ENCODE measurements at places on chromosomes 1 and 21.

GRCh38 chr1:155236451-155236850 is 18.8 kb downstream of the ENTREP3 start:
- DNase-seq = no peak

DNA sequence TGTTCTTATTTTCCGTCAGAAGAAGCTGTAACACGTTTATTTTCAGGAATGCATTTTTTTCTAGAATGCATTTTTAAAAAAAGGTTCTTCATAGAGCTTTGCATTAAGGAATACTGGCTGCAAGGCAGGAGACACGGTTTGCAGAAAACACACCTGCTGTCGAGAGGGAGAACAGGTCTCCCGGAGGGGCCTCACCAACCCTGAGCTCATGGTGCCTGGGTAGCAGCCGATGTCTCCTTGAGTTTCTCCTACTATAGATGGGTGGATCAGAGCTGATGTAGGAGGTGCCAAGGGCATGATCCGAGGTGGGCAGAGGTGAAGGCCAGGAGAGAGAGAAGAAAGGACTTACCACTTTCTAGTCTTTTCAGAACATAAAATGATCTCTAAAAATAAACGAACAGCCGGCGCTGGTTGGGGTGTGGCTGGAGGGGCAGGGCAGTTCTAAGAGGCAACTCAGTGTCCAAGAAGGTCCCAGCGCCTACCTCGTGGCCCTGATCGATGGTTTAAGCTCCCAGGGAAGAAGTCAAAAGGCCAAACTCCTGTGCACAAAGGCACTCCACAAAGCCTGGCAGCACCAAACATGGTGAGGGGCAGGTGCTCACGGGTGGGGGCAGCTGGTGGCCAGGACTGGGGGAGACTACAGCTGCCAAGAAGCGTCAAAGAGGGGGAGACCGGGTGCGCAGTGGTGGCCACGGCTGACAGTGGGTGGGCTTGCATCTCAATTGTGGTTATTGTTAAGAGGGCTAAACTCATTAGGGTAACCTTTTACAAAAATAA is 12.2 kb downstream of the MORN1 start:
- DNase-seq = peak; percentile 67

- DNase-seq = no peak
Observed at GRCh38 chr1:47644212-47644573, 206.3 kb downstream of the FOXD2 start.

- no peak for DNase-seq
Observed at GRCh38 chr1:39255222-39255621, 50.7 kb downstream of the MACF1 start.

DNA sequence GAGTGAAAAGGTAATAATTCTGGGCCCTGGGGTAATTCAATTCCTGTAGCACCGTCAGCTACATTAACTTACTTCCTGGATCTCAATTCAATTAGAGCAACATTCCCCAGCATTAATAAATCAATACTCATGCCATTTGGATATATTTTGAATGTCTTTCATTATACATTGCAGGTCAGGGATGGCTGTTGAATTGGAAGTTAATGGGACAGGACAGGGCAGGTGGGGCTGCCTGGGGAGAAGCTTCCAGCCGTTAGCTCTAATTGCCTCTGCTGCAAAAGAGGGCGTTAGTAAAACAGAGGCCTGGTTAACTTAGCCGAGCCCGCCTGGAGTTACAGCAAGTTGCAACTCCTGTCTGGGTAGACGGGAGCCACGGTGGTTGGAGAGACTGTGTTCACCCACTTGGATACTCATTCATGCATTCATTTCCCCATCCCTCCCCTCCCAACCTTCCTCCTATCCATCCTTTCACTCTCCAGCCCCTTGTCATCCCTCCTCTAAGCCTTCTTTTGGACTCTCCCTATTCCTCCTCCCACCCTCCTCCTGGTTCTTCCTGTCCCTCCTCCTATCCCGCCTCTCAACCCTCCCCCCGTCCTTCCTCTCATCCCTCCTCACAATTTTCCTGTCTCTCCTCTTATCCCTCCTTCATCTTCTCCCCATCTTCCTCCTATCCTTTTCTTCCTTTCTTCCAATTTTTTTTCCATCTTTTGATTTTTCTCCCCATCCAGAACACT is 137.6 kb upstream of the RUNX3 start:
- DNase-seq = peak; percentile 41

DNA sequence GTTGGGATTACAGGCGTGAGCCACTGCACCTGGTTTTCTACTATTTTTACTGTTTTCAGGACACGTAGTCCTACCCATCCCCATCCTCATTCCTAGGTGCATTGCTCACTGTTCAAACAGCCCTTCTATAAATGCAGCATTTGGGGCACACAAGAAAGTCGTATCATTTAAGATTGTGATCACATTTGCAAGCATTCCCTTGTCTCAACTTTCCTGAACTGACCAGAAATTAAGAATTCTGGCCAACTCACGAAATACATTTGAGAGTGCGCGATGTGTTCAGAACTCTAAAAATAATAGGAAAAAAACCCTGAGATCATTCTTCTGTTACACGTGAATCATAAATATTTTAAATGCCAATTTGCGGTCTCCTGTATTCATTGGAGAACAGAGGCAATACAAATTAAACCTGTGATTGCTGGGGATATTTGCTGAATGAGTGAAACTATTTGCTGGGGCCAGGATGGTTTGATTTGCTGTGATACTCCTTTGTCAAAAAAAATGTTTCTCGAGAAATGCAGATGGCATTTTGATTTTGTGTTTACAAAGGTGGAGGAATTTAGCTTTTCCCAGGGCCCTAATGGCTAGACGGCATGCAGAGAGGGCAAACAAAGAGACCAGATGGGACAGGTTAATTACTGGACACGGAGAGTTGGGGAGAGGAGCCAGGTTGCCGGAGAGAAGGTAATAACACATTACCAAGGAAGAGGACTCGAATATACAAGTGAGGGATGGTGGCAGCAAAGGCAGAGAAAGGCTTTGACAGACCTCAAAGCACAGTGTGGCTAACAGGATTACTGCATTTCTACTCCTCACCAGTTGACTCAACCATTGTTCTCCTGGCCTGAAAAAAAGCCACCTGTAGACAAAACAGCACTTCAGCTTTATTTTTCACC is 38.4 kb downstream of the STPG1 start:
- DNase-seq = no peak

DNA sequence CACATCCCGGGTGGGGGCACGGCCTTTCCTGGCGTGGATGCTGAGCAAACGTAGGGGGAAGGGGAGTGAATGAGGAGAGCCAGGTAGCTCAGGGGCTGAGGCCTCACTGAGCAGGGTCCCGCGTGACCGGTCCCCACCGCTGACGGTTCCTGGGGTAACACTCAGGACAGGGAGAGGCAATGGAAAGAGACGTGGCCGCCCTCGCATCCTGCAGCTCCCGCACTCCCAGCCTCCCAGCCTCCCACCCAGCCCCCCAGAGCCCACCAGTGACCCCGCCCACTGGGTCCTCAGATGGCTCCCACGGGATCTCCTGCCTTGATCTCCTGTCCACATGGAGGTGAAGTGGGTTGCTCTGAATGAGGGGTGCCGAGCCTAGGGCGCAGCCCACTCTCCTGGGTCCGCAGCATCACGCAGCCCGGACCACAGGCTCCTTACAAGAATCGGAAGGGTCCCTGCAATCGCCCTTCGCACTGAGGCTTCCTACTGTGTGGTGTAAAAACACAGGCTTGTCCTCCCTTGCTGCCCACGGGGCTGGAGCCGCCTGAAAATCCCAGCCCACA is 2.4 kb downstream of the TSPEAR start:
- peak; percentile 51 for DNase-seq

DNA sequence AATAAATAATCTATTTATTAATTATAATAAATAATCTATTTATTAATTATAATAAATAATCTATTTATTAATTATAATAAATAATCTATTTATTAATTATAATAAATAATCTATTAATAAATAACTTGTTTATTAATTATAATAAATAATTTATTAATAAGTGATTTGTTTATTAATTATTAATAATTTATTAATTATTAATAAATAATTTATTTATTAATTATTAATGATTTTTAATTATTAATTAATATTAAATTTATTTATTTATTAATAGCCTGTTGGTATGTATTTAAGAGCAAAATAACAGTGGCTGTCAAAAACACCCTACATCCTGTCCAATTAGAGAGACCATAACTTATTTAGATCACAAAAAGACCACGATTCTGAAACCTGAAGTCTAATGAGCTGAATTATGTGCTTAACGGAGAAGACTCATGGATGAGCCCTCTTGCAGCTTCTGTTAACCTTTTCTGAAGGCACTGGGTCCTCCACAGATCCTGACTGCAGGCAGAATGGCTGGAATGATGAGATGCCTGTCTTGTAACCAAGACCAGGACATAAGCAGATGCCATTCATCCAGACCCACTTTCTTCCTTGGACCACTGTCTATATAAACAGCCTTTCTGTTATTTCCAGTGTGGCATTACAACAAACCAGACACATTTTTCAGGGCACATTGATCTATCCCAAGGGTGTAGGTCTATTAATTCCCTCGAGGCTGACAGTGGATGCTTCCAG is 134.2 kb downstream of the SETD4 start:
- no peak for DNase-seq

Data from posterior vena cava (tissue), 2 donors.